Kasumi-1 (cell line): ENCODE measurements at places on chromosomes 13 and 19.

GRCh38 chr13:104847922-104848321, 1687.5 kb downstream of the EFNB2 start:
- DNase-seq: no peak

- DNase-seq: no peak
Measured at GRCh38 chr19:54311486-54311885, 1.5 kb downstream of the LILRA5 start.

- DNase-seq: no peak
Measured at GRCh38 chr19:18504886-18505610, 16.8 kb downstream of the ELL start.

- no peak for DNase-seq
Measured at GRCh38 chr19:50178859-50179537, 15.9 kb upstream of the IZUMO2 start.

DNA sequence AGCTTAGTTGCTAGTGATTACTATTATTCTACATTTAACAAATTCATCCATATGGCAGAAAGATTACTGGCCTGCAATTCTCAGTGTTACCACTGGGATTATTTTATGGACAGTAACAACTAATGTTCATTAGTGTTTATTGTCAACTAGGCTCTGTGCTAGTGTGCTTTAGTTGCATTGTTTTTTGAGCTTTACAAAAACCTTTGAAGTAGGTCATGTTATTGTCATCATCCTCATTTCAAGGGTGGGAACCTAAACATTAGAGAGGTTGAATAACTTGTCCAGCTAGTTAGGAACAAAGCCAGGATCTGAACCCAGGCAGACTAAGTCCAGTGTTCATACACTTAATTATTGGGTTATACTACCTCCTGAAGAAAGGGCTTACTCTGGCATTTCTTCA, 27.8 kb upstream of the TDRD3 start:
- DNase-seq: no peak

DNA sequence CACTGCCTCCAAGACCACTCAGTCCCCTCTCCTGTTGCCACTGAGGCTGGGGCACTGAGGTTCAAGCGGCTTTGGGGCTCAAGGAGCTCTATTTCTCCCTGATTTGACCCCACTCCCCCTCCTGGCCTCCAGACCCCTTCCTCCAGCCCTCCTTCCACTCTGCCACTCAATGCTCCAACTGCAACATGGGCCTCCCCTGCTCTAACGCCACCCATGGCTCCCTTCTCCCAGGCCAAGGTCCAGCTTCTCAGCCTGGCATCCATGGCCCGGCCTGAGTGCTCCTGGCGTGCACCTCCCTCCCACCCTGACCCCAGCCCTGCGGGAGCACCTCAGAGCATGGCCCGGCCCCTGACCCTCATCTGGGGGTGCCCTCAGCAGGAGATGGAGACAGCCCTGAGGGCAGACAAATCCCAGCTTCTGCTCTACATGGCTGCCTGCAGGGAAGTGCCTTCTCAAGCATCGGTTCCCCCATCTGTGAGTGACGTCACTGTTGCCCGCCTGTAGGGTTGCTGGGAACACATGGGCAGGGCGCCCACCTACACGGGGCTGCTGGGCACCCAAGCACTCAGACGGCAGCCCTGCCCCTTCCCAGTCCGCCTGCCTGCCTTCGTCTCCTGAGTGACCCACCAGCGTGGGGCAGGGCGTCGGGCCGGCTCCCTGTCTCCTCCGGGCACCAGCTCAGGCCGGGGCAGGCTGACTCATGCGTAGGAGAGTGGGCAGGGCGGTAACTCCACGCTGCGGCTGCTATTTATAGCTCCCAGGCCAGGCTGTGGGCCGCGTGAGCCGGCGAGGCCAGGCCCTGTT, 1.6 kb upstream of the DIRAS1 start:
- DNase-seq: no peak

DNA sequence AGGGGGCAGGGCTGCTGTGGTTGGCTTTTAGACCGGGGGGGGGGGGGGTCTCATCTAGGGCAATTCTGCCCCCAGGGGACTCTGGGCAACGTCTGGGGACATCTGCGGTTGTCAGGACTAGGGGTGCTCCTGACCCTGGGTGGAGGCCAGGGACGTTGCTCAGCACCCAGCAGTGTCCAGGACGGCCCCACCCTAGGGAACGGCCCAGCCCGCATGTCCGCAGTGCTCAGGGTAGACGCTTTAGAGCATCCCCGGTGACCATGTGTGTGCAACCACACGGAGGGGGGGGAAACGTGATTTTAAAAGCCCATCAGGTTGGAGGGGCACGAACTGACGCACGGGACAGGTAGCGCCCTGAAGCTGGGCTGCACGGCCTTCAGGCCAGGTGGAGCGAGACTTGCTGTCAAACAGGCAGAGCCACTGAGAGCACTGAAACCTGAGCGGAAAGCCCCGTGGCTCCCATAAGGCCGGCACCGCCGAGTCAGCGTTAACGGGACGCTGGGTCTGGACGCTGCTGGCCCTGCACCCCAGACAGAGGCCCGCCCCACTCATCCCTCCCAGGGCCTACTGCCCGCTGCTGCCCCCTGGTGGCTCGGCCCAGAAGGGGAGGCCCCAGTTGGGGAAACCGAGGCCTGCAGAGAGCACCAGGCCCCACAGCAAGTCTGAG, 8.3 kb downstream of the CACTIN start:
- no peak for DNase-seq
